Thymus (tissue), 14 donors: ENCODE measurements at places on chromosomes 4 and X. TPM values are rescaled to one million over a fixed set of nuclear protein-coding genes. Genes with fewer than 3 reads are reported as not detected.

DNA sequence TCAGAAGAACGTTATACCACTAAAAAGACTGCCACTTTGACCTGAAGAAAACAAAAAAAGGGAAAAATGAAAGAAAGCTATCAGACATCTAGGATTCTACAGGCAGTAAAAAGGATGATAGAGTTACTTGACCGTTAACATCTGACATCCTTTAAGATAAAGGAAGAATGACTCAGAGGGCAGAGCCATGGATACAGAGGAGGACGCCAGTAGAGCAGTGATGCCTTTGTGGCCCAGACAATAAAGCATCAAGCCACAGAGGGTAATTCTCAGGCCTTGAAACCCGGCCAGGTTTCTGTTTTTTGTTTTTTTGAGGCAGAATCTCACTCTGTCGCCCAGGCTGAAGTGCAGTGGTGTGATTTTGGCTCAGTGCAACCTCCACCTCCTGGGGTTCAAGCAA is 9.5 kb upstream of the BEX1 start:
- DNase-seq = no peak

The FSTL5 gene
- 0.05 TPM for total RNA-seq

The NXF2 gene
- not detected for total RNA-seq

The ANKRD37 gene
- 11.0 TPM for total RNA-seq

The IL13RA2 gene
- total RNA-seq = 1.7 TPM

DNA sequence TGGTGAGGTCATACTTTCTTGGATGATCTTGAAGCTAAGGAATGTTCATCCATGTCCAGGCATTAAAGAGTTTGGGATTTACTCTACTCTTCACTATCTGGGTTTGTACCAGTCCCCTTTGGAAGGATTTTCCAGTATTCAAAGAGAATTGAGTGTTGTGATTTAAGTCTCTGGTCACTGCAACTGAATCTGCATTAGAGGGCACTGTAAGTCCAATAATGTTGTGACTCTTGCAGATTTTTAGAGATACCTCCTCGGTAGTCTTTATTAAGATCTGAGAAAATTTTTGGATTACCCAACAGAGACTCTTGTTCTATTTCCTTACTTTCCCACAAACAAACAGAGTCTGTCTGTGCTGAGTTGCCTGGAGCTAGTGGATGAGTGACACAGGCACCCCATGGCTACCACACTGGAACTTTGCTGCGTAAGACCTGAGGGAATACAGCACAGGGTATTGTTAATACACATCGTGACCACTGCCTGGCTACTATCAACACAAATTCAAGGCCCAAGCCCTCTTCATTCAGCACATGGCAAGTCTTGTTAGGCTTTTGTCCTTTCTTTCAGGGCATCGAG is 357.1 kb upstream of the KLHL4 start:
- DNase-seq = no peak
